Activated CD4-positive, alpha-beta T cell treated with anti-CD3 and anti-CD28 coated beads for 1 hour (primary cell): ENCODE measurements at places on chromosomes 1 and 21.

GRCh38 chr1:106534612-106535011 is 521.9 kb upstream of the PRMT6 start:
- no peak for DNase-seq

- no peak for DNase-seq
Observed at GRCh38 chr21:36097427-36098181, 27.8 kb downstream of the CBR1 start.

DNA sequence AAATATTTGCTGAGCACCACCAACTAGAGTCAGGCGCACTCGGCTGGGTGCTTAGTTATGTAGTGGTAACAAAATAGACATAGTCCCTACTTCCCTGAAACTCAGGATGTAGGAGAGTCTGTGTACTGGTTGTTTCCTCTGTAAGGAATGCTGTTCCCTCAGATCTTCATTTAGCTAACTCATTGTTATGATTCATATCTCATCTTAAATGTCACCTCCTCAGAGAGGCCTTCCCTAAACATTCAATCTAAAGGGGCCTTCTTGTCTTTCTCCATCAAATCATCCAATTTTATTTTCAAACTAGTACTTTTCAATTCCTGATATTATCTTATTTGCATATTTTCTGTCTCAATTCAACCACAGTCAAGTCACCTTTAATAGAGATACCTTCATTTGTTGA is 132.9 kb downstream of the PIK3R3 start:
- DNase-seq = no peak

DNA sequence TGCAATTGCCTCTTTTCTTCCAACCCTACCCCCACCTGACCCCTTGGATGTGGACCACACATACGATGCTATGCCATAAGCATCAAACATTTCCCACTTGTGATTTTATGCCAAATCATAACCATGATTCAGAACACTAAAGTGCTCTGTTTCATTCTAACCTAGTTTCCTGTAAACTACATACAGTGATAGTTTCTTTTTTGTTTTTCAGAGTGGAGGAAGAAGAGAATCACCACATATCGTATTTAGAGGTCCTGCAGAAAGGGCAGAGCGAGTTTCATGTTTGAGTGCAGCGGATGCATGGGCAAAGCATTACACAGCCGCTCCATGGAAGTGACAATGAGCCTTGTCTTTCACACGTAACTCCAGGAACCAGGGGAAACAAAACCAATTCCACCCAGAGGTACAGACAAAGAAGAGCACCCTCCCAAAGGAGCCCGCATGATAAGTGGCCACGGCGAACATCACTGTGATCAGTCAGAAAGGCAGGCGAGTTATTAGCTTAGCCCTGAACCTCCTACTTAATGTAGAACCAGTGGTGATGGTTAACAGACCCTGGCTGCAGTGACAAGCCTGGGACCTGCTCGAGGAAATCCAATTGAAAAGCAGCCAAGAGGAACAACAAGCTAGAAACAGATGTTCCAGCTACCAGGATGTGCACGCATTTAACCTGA is 64.0 kb upstream of the ZNF281 start:
- DNase-seq = no peak

DNA sequence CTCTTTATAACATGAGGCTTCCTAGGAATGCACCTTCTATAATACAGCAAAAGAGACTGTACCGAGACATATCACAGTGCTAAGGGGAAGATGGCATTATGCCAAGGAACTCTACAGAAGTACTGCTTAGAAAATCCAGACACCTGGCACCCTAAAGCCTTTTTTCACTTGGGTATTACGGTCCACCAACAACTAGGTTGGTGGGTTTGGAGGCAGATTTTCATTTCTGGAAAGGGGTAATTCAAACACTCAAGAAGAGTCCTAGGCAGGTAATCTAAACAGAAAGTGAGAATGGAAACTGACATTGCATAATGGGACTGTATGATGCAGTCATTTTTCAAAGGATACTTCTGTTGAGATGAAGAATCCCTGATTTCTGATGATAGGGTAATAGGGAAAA is 19.6 kb downstream of the SCMH1 start:
- no peak for DNase-seq

GRCh38 chr1:14165371-14165801 is 433.1 kb upstream of the KAZN start:
- no peak for DNase-seq

DNA sequence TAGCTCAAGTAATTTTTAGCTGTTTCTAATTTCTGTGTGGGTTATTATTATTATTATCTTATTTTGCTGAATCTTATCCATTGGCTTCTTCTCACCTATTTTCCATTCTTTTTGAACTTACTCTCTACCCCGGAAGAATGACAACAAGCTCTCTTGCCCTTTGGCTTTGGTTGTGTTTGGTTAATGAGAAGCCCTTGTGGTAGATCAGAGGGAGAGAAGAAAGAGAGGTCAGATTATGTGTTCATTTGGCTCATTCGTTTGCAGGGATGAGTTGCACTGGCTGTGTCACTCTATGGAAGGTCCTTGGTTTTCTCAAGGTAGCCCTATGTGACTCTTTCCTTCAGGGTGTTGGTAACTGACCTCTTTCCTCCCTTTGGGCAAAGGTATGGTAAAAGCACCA is 391.9 kb downstream of the LMO4 start:
- DNase-seq = no peak

DNA sequence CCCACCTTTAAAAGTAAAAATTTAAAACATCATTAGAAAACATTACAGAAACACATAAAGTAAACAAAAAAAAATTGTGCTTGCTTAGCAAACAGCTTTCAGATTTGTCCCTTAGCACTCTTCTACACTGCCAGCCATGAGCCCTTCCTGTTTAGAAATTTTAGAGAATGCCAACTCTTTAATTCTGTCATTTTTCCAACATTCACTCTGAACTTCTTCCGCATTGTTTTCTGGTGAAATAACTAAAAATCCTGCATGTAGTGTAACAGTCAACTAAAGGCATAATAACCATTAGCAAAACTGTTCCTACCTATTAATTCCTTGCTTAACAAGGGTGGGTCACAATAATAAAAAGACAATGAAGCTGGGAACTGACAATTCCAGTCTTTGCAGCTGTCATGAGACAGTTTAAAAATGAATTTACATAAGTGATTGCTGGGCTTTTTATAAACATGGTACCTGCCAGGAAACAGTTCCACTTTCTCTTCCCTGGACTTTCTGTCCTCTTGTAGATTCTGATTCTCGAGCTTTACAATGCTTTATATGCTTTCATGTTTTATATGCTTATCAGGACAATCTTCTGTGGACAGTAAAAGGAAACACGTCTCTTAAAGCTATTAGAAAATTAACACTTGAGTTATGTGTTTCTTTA is 19.0 kb downstream of the GNG12 start:
- DNase-seq = no peak

GRCh38 chr1:91885716-91886506 is at the start of gene TGFBR3:
TSS of gene TGFBR3 (minus strand) at chr1:91886151. CDS start at chr1:91861531, 24,620 bp downstream.
- DNase-seq = peak; percentile 63
